ENCODE measurements at places on chromosomes 13 and 19.
A peak's percentile ranks its signal among the peaks of the same experiment; 100 is the strongest.

GRCh38 chr13:28394422-28394821 is 100.5 kb downstream of the FLT1 start:
- no peak for DNase-seq

GRCh38 chr13:40809471-40809870 is 20.1 kb downstream of the SLC25A15 start:
- no peak for DNase-seq

- DNase-seq = no peak
These were observed 143.2 kb downstream of the TSHZ3 start for GRCh38 chr19:31205887-31206518.

GRCh38 chr13:79650688-79651087 is 169.7 kb downstream of the NDFIP2 start:
- DNase-seq = no peak

DNA sequence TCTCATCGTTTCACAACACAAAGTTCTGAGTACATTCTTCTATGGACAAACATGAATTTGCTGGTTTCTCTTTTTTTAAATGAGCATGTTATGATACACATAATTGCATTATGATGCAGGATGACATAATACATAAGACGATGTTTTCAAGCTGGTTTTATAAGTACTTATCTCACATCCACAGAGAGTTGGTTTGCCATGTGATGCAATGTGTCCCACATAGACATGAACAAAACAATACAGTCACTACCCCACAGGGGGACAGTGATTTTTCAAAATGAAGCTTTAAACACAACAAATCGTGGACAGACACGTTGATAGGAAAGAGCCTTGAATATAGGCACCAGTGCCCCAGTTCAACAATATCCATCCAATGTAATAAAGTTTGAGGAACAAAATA is 447.1 kb downstream of the KLF12 start:
- no peak for DNase-seq

GRCh38 chr13:95957331-95957730 is 95.9 kb downstream of the UGGT2 start:
- peak; percentile 2 for DNase-seq

All from cardiac muscle cell (in vitro differentiated cells and primary cell).